ENCODE measurements at places on chromosomes 2 and 18.

DNA sequence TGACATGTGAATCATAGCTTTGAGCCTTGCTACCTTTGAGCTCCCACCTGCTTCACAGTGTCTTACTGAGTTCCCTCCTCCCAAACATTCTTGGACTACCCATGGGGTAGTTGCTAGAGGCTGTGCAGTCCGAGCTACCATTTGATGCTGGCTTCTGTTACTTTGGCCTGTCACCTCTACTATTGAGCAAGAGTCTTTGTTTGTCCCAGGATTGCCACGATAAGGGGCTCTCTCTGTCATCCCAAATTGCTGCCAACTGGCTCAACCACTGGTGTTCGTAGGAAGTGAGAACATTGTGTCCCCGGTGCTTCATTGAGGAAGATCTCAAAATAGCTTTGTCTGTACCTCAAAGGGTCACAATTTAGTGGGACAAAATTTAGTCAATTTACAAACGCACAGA is 59.1 kb upstream of the PAX8 start:
- DNase-seq, result no peak

- no peak for DNase-seq
Observed at GRCh38 chr18:2627821-2628276, 27.7 kb upstream of the SMCHD1 start.

GRCh38 chr2:68764806-68765311 is 30.2 kb downstream of the ARHGAP25 start:
- no peak for DNase-seq

DNA sequence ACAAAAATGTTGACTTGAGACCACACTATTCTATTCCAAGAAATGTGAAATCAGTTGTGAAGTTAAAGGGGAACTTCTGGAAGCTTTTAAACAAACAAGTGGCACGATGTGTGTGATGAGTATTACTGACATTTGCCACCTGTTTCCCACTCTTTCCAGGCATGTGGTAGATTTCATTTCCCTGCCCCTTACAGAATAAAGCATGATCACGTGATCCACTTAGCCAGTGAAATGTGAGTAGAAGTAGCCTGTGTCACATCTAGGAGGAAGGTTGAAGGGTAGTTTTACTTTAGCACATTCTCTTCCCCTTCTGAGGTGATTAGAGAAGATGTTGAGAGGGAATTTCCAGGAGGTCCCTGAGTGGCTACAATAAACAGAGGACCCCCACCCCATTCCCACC is 3.8 kb downstream of the COL4A4 start:
- no peak for DNase-seq

DNA sequence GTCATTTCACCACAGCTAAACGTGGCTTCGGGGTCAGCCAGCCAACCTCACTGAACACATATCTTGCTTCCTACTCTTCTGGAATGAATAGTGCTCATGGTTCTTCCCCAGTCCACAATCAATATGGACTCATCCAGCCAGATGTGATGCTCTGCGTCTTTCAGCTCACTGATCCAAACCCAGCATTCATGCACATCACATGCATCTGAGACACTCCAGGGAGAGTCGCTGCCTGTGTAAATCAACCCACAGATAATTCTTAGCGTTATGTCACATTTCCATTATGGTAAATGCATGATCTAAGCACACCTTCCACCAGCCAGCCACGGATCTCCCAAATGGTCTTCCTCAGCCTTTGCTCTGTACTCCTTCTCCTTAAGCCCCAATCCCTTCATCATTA is 306.7 kb upstream of the CHAC2 start:
- no peak for DNase-seq

- DNase-seq, result no peak
Observed at GRCh38 chr18:22171258-22172119, 2.1 kb downstream of the GATA6 start.

GRCh38 chr2:227870710-227871374 is 589 bp upstream of the DAW1 start:
- no peak for DNase-seq

- DNase-seq, result no peak
Observed at GRCh38 chr2:199607914-199608313, 150.2 kb upstream of the SATB2 start.

GRCh38 chr2:82996217-82996616 is 1462.9 kb downstream of the SUCLG1 start:
- DNase-seq, result no peak
